GM12864 (cell line): ENCODE measurements at places on chromosomes 3 and 15.

- DNase-seq = no peak
Observed at GRCh38 chr15:60326824-60327654, 70.7 kb downstream of the ANXA2 start.

- no peak for DNase-seq
Observed at GRCh38 chr15:60362321-60363086, 35.3 kb downstream of the ANXA2 start.

DNA sequence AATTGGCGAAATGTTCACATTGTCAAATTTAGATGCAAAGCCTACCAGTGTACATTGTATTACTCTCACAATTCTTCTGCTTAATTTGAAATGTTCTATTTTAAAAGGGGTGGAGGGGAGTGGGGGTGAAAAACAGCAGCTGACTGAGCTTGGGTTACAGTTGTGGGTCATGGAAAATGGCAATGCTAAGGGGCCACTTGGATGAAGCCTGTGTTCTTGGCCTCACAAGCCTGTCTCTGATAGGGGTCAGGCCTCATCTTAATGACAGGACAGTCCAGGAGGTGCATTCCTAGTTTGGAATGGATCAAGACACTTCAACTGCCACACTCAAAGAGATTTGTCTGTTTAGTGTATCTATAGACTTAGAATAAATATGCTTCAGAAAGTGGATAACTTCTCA, 158.2 kb downstream of the TNIK start:
- DNase-seq = no peak

DNA sequence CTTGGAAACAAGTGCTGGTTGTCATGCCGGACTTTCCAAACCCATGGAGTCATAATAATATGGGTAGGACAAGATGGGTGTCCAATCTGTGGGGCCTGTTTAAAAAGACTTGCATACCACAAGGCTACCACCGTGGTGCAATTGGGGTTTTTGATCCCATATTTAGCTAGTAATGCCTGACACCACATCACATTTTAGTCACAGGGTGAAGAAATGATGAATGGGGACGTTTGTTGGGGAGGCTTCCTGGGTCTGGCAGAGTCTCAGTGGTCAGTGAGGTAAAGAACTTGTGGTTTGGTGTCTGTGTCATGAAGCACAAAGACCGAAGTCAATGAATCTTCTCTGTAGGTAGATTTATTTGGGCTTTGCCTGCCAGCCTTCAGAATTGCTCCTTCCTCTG, 31.0 kb downstream of the P3H2 start:
- DNase-seq = no peak

- DNase-seq = no peak
Observed at GRCh38 chr3:71063773-71064290, 519.7 kb downstream of the FOXP1 start.

DNA sequence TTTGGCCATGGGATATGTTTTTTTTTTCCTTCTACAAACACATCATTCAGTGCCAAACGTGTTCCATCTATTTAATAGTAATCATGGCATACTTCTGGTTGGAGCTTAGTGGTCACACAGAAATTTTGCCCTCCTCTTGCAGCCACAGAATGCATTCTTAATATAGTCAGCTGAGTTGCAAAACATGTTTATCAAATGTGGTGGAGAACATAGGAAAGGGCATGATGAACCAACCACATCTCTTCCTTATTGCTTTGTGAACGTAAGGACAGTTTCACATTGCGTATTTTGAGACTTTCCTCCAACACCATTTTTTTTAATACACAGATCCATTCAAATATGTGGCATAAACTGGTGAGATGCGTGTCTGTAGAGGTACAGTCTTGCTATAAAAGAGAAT, 106.8 kb downstream of the BBX start:
- no peak for DNase-seq

DNA sequence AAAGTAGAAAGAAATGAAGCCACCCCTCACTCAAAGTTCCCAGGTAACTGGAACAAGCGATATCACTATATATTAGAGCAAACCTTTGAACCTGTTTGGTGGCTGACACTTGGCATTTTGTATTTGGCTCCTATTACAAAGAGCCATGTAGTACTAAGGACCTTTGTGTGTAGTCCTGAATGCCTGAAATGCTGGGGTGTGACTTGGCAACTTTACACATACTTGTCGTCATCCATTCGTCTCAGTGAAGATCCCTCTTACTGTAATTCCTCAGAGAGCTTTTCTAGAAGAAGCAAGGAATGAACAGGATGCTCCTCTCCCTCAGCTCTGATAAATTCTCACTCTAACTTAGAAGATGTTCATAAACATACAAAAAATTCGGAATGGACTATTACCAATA, 216.1 kb upstream of the CDIN1 start:
- DNase-seq = no peak
